Activated CD4-positive, alpha-beta T cell treated with anti-CD3 and anti-CD28 coated beads for 1 hour (primary cell): ENCODE measurements at places on chromosomes 12 and 14.
A peak's percentile ranks its signal among the peaks of the same experiment; 100 is the strongest.

DNA sequence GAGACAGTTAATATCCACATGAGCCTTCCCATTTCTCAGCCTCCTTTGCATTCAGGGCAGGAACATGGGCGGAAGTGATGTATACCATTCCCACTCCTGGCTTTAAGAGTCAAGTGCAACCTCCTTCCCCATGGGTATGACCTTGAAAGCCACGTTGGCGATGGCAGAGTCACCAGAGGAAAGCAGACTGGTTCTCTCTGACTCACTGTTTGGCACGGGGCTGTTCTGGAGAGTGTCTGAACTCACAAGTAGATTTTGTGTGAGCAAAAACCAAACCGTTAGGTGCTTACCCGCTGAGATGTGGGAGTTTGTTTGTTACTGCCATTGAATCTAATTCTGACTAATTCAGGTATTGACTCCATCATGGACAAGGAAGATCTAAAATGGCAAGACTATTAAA lies 36.7 kb upstream of the PZP start:
- no peak for DNase-seq

GRCh38 chr14:104086661-104087461 lies 1.4 kb downstream of the ASPG start:
- DNase-seq = no peak

- DNase-seq = no peak
Measured at GRCh38 chr14:104130974-104131651, 7.3 kb upstream of the KIF26A start.

- no peak for DNase-seq
Measured at GRCh38 chr12:96773031-96773430, 134.0 kb upstream of the NEDD1 start.

DNA sequence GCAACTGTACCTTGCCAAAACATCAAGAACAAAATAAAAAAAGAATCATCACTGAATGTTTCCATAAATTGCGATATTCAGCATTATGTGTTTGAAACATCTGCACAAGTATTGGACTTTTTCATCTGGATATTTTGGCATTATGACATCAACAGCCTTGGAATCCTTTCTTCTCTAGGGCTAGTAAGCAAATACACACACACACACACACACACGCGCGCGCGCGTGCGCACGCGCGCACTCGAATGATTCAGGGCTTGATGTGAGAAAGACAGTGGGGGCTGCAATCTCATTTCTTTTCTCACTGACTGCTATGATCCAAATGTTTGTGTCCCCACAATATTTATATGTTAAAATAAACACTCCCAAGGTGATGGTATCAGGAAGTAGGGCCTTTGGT lies 90.0 kb upstream of the SLC38A4 start:
- no peak for DNase-seq

DNA sequence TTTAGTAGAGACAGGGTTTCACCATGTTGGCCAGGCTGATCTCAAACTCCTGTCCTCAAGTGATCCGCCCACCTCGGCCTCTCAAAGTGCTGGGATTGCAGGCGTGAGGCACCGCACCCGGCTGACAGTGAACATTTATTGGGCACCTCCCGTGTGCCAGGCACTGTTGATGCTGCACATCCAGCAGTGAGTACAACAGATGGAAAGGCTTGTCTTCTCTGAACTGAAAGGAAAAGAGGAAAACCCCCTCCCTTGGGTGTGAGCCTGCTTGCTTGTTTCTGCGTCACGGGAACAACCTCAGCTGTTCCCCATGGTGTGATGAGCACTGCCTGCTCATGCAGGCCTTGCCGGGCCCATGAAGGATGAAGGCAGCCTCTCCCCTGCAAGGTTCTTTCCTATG lies 39.5 kb downstream of the DGLUCY start:
- DNase-seq = no peak

GRCh38 chr14:89635615-89636014 lies 218.6 kb upstream of the FOXN3 start:
- no peak for DNase-seq

DNA sequence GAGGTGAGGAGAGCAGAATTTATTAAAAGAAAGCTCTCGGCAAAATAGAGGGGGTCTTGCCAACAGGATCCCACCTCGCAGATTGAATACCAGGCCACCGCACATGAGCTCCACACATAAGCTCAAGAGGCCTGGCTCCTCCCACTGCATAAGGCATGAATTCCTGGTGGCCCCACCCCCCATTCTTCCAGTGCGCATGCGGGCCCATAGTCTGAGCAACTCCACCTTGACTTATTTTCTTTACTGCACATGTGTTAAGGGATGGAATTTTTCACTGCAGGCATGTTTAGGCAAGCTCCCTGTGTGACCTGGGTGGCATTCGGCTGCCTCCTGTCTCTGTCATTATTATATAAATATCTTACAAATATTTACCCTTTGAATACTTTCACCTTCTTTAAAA lies 412.5 kb downstream of the RMST start:
- DNase-seq = no peak

GRCh38 chr14:99602054-99602787 lies 1.8 kb downstream of the CCDC85C start:
- no peak for DNase-seq

GRCh38 chr14:93989939-93990338 lies 7.2 kb upstream of the CCDC197 start:
- no peak for DNase-seq

DNA sequence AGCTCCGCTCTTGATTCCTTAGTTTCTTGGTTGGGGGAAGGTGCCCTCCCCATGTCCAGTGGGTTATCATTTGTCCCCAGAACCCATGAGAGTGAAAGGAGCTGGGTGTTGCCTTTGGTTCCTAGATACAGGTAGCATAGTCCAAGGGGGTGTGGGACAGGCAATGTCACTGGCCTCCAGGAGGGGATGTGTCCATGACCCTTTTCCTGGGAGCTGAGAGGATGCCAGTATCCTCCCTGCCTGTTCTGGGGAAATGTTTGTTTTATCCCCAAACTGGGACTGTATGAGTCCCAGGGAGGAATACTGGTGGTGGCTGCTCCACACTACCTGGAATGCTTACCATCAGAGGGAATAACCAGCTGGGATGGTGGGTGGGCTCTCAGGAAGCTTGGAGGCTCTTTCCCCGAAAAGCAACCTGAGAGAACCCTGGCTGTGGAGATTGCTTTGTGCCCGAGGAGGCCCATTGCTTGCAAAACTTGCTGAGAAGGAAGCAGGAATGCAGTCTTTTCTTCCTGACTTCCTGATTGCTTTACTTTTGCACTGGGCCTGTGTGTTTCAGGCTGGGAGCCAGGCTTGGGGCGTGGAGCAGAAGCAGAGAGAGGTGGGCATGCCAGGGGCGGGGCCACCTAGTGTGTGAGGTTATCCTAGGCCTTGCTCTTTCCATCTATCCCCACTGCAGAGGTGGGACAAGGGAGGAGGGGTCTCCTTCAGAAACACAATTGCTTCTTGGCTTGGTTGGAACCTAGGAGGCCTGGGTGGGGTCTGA lies 715 bp upstream of the SLC10A1 start:
- no peak for DNase-seq

DNA sequence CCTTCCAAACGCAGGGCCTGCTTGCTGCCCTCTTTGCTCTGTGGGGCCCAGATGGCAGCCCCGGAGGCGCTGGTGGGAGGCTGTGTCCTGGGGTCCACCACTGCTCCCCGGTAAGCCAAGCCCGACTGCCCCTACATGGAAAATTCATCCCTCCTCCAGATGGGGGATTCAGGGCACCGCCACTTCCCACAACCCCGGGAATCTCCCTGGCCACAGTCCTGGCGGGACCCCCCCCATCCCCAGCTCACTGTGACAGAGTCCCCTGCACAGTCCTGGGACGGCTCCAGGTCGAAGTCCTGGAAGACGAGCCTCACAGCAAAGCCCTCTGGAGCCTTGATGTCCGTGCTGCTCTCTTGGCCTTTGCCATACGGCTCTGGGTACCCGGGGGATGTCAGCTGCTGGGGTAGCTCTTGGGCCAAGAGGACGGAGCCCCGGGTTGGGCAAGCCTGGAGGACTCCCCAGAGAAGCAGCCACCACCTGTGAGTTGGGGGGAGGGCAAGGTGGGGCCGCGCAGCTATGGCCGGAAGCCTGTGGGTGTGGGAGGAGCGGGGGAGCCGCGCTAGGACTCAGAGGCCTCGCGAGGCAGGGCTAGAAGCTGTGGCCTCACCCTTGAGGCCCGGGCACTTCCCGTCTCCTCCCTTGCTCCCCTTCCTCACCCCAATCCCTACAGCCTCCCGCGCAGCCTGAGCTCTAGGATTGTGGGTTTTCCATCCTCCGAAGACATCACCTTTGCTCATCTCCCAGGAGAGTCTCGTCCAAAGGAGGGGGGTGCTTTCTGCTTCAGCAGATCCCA lies 815 bp downstream of the C1RL start:
- peak; percentile 52 for DNase-seq

DNA sequence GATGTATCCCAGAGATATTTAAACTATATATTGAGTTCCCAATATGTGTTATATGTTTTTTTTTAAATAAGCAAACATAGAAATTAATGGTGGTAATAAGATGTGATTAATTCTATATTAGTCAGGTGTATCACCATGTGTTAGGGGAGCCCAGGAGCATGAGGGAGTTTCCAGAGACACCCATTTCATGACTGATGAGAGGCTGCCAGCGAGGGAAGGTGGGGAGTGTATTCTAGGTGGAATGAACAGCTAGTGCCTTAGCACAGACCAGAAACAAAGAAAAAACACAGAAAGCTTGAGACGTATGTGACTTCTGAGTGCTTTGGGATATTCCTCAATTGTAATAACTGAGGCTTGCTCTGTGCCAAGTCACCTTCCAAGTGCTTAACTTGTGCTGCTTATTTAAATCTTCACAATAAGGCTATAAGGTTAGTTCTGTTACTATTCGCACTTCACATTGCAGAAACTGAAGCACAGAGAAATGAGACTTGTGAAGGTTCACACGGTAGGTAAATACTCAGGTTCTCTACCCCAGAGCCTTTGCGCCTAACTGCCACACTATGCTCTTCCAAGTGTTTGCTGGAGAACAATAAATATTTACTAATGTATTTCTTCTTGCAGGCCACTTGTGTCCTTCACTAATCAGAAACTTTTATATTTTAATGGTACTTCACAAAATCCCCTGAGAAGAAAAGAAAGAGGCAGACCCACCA lies 17.9 kb upstream of the MGP start:
- DNase-seq = no peak

GRCh38 chr12:45356822-45357538 lies 141.1 kb downstream of the ANO6 start:
- DNase-seq = no peak

DNA sequence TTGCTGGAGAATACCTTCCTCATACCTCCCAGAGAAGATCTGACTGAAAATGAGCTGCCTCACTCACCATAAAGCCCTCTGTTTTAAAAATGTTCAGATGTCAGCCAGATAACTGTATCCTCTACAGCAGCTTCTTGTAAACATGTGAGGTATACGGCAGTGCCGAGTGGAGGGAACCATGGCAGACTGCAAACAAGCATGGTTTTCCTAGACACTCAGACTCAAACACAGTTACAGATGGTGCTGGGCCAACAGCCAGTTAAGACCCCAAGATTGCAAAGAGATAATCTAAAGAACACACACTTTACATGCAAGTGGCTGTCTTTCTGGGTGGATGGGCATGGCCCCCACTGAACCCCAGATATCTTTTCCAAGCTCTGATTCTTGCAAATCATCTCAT lies 16.6 kb upstream of the CCDC177 start:
- DNase-seq = no peak

DNA sequence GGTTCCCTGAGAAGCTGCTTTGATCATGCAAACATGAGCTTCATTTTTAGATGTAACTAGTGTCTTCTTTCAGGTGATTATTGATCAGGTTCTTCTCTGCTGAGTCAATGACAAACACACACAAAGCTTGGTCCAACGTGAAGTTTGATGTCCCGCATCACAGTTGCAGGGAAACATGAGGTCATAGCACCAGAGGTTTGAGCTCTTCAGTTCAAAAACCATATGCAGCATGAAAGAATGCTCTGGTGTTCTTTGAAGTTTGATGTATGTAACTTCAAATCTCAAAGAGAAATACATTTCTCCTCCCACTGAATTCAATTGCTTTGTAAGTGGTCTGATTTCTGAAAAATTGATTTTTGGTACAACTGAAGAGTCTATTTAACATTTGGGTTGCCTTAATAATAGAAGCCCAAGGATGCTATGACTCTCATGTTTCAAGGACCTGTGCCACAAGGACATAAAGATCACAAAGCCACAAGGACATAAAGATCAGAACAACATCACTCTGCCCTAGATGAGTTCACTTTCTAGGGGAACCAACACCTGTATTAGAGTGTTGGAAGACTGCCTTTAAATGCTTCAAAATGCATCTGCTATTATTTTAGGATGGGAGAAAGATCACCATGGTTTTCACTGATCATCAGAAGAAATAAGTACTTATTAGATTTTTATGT lies 31.1 kb upstream of the AMIGO2 start:
- no peak for DNase-seq

DNA sequence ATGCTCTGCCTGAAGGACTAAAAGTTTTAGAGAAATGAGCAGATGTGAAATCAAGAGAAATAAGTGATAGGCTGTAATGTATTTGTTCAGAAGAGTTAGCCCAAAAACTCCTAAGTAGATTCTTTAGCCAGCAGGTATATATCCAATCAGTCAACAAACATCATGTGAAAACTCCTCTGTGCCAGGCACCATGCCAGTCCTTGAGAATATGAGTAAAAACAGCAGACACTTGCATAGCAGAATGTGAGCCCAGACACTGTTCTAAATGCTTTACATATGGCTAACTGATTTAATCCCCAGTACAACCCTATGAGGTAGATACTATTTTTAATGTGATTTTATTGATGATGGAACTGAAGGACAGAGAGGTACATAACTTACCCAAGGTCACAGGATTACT lies 329.8 kb downstream of the PAWR start:
- DNase-seq = no peak

DNA sequence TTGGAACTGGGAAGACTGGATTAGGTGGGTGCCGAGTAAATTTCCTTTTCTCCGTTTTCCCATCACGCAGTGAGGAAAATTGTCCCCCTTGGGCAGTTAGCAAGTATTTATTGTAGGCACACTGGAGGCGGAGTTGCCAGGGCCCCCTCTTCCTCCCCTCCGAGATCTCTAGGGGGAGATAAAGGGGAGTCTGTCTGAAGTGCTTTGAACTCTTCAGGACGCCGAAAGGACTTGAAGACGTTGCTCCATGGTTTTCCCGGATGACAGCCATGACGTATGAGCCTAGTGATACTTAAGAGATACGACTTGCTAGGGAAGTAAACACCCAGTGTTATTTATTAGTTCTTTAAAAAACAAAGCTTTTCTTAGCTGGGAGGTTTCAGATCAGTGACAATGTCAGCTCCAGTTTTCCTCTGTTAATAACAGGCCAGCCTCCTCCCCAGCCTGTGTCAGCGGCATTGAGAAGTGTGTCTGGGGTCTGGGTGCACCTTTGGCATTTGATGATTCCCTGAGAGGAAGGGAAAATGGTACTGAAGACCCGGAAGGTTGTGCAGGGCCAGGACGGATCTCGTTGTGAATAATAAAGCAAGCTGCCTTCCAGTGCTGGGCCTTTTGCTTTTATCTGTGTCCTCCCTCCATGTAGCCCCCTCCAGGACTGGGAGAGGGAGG lies 78.7 kb downstream of the TSPAN9 start:
- DNase-seq = no peak

DNA sequence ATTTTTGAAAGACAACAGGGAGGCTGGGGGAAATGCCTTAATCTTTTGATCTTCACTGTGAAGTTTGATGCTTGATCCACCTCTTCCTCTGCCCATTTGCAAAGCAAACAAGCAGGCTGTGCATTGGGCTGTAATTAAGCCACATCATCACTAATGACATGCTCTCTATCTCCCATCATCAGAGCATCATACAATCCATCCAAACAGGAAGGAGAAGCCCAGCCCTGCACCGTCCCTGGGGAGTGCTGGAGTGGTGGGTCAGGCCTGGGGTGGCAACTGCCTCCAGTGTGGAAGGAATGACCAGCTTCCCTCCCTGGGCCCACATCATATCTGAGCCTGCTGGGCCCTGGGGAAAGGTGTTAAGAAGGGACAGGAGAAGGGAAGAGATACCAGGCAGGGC lies 6.9 kb upstream of the KRT74 start:
- DNase-seq = no peak
